ENCODE measurements at places on chromosomes 13 and 19. TPM values are rescaled to one million over a fixed set of nuclear protein-coding genes. Genes with fewer than 3 reads are reported as not detected.

Gene TMEM59L
- total RNA-seq = 0.15 TPM

Gene ICAM5
- total RNA-seq = not detected

Gene C1QTNF9B
- not detected for total RNA-seq

Gene TJP3
- total RNA-seq = 3.1 TPM

Gene MBD3L5
- total RNA-seq = not detected

Gene FAM216B
- not detected for total RNA-seq

DNA sequence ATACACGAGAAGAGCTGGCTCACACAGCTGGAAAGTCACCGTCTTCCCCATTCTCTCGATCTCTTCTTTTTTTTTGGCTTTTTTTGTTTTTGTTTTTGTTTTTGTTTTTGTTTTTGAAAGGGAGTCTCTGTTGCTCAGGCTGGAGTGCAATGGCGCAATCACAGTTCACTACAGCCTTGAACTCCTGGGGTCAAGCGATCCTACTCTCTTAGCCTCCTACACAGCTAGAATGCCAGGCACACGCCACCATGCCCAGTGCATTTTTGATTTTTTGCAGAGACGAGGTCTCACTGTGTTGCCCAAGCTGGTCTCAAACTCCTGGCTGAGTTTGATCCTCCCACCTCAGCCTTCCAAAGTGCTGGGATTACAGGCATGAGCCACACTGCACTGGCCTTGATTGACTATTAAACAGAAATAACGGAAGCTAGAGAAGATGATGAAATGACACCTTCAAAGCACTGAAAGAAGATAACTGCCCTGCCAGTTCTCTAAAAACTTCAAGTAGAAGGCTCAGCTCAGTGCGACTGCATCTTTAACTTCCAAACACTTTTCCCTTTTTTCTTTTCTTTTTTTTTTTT is 4.0 kb downstream of the FXYD3 start:
- DNase-seq = no peak

GRCh38 chr19:56839652-56840450 is 675 bp downstream of the PEG3 start:
- DNase-seq = no peak

GRCh38 chr13:40123962-40124632 is 468.6 kb downstream of the COG6 start:
- no peak for DNase-seq

GRCh38 chr19:6887316-6887715 is at the start of gene ADGRE1:
Gene ADGRE1, plus strand, starts transcription at chr19:6887579. Its CDS starts 30 bp downstream, at chr19:6887609.
- DNase-seq = no peak

DNA sequence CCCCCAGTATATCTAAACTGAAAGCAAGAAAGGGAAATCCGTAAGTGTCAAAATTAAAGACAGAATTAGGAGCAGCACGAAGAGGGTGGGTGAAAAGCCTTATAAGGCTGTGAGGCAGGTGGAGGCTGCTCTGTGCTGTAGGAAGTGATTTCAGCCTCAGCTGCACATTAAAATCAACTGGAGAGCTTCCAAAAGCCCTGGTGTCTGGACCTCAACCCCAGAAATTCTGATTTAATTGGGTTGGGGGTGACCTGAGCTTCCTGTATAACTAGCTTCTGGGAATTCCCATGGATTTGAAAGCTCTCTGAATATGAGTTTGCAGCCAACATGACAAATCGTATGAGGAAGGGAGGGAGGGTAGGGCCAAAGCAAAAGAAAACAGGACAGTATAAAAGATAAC is 242.4 kb upstream of the TMTC4 start:
- DNase-seq = no peak

GRCh38 chr19:47209319-47210179 is 21.4 kb downstream of the BBC3 start:
- no peak for DNase-seq

GRCh38 chr19:40249201-40249600 is 22.7 kb upstream of the CCNP start:
- DNase-seq = no peak

DNA sequence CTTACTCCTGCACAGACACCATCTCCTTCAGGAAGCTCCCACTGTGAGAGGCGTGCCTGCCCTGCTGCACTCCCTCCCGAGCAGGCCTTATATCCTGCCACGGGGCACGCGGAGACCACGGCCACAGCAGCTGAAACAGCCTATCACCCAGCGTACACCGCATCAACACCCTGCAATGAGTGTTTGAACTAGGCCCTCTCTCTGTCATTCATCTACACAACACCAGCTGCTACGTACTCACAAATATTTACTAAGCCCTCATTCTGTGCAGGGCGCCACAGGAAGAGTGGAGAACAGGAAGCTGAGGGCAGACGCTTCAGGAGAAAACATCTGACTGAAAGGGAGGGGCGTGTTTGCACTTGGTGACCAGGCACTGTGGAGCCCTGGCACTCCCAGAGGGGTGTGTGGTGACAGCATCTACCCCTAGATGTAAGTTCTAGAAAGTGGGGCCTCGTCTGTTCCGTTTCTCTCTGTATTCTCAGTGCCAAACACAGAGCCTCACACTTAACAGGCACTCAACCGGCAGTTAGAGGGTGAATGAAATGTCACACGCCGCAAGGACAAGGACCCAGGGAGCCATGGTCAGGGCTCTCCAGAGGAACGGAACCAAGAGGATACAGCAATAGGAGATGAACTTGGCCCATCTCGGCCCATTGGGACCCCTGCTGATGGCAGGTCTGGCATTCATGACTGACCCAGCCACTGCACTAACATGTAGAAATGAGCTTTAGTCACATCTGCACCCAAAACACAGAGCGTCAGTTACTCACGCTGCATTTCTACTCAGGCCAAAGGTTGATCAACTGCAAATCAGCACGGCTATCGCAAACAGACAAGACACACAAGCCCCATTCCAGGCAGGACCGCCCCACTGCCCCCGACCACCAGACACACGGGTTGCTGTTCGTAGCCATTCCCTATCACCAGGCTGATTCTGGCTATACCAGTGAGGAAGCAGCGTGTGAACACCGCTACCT is 15.7 kb downstream of the RANBP3 start:
- peak; percentile 47 for DNase-seq

- no peak for DNase-seq
Observed at GRCh38 chr13:51113969-51114368, 2.9 kb upstream of the C13orf42 start.

Measured in endothelial cell (in vitro differentiated cells).